ENCODE measurements at places on chromosomes 11 and 22.

GRCh38 chr11:88494848-88495247, 157.3 kb upstream of the CTSC start:
- no peak for DNase-seq

DNA sequence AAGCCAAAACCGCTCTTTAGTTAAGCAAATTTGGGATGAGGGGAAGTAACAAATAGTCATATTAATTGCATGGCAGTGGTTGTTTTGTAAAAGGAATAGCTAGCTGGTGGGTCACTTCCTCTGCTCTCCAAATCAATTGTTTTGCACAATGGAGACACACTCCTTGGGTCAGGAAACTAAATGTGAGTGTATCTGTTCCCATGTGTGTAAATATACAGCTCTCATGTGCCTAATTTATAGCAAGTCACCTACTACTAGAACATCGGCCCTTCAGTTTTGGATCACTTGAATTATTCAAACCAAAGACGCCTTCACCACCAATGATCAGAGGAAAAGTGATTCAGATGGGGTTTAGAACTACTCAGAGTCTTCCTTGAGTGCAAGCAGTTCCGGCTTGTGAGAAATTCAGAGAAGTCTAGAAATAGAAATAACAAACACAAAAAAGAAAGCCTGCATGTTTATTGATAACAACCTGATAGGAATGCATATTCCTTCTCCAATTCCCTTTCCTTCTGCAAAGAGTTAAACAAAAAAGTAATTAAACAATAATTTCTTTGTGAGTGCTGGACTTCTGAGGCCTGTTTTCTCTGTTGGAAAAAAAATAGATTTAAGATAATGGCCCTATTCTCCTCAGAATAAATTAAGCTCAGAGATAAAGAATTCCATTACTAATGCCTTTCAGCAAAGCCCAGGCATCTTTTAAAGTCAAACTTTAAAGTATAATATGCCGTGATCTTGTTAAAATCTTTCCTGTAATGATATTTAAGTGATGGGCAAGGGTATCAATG, 100.4 kb downstream of the KIRREL3 start:
- no peak for DNase-seq

DNA sequence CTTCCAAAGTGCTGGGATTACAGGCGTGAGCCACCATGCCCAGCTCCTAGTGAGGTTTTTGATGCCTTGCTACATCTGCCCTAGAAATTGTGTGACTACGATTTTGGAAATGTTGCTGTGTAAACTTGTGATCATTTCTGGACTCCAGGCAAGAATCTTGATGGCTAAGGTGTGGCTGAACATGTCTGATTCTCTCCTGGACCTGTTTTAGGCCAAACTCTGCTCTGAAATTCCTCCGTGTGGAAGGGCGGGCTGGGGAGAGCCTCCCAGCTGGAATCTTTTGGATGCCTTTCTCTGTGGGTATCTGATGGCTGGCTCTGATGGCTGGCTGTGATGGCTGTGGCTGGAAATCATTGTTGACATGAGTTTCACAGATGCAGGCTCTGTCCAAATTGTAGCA, 8.2 kb downstream of the PNPLA3 start:
- no peak for DNase-seq

GRCh38 chr22:21945453-21946261, 7.0 kb downstream of the PPM1F start:
- DNase-seq, result no peak

- DNase-seq, result no peak
Observed at GRCh38 chr11:23725752-23726151, 771.1 kb upstream of the LUZP2 start.

- no peak for DNase-seq
Observed at GRCh38 chr11:47905358-47906059, 57.4 kb upstream of the NUP160 start.

- DNase-seq, result no peak
Observed at GRCh38 chr11:65417702-65418430, 4.7 kb upstream of the NEAT1 start.

DNA sequence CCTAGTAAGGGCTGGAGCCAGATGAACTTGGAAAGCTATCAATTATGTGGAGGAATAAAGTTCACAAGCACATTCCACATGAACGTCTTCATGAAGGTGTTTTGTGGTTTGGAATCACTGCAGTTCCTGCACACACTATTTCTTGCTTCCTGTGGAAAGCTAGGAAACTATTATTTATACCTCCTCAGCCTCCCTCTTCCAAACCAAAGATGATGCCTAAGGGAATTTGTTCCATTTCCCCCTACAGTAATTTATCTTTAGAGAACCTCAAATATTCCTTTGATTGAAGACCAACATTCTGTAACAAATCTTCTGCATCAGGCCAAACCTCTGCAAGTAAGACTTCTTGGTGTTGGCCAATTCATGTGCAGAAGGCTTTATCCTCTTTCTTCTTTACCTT, 115.8 kb upstream of the ARHGAP20 start:
- no peak for DNase-seq

DNA sequence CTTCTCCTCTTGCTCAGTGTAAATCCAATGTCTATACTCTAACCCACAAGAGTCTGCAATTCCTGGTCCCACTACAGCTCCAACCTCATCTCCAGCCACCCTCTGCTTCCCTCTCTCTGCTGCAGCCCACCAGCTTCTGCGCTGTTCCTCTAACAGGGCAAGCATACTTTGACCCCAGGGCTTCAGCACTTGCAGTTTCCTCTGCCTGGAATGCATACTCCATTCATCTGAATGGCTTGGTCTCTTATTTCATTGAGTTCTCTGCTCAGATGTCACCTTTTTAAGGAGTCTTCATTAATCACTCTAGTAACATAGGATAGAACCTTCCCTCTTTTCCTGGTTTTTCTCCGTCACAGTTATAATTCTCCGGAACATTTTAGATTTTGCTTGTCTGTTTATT, 141.6 kb downstream of the BUD13 start:
- no peak for DNase-seq

DNA sequence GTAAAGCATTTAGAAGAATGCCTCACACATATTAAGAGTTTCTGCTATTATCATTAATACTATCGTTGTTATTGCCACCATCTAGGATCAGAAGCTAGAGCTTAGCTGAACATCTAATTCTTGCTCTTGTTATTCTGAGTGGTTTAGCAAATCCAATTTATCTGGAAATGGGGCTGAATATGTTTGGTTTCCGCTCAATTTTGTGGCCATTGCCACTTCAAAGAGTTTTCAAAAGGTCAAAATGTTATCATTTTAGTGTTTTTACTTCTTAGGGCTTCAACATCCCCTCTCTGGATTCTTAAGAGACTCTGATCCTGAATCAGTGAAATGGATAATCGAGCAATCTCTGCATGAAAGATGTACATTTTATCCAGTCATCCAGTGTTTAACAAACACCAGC, 10.2 kb upstream of the PIK3IP1 start:
- no peak for DNase-seq

GRCh38 chr11:46679241-46680163, 20.9 kb downstream of the ARHGAP1 start:
- no peak for DNase-seq

DNA sequence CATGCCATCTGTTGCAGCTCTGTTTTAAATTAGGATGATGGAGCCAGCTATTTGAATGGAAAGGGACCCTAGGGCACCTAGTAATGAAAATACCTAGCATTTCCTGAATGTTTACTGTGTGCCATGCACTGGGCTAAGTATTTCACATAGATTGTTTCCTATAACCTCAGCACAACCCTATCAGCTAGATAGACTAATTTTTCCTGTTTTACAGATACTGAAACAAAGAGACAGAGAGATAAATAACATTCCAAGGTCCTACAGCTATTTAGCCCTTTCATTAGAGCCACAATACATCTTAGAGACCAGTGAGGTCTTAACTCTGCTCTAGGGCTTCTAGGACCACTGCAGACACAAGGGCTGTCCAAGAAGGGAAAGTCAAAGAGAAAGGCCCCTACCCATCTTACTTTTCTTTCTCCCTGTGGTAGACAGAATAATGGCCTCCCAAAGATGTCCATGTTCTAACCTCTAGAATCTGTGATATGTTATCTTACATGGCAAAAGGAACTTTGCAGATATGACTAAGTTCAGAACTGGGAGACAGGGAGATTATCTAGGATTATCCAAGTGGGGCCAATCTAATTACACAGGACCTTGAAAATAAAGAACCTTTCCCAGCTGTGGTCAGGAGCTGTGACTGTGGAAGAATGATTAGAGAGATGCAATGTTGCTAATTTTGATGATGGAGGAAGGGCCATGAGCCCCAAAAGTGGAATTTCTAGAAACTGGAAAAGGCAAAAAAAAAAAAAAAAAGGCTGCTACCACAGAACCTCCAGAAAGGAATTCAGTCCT, 157.0 kb downstream of the CCDC34 start:
- no peak for DNase-seq

DNA sequence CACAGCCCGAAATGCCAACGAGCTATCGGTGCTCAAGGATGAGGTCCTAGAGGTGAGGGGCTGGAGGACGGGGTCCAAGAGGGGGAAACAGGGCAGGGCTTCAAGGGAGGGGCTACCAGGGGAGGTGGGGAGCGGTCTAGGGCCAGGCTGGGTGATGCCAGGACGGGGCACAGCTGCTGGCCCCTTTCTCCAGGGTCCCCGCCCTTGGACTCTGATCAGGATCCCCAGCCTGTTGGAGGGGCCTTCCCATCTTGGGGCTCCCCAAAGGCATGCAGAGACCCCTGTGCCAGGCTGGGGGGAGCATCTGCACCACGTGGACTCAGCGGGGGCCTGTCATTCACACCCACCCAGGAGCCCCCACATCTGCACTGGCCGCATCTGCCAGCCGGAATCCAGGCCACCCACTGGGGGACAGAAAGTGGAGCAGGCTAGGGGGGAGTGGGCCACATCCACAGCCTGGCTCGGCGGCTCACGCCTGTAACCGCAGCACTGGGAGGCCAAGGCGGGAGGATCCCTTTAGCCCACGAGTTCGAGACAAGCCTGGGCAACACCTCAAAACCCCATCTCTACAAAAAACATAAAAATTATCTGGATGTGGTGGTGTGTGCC, 18.9 kb downstream of the EPS8L2 start:
- DNase-seq, result no peak

DNA sequence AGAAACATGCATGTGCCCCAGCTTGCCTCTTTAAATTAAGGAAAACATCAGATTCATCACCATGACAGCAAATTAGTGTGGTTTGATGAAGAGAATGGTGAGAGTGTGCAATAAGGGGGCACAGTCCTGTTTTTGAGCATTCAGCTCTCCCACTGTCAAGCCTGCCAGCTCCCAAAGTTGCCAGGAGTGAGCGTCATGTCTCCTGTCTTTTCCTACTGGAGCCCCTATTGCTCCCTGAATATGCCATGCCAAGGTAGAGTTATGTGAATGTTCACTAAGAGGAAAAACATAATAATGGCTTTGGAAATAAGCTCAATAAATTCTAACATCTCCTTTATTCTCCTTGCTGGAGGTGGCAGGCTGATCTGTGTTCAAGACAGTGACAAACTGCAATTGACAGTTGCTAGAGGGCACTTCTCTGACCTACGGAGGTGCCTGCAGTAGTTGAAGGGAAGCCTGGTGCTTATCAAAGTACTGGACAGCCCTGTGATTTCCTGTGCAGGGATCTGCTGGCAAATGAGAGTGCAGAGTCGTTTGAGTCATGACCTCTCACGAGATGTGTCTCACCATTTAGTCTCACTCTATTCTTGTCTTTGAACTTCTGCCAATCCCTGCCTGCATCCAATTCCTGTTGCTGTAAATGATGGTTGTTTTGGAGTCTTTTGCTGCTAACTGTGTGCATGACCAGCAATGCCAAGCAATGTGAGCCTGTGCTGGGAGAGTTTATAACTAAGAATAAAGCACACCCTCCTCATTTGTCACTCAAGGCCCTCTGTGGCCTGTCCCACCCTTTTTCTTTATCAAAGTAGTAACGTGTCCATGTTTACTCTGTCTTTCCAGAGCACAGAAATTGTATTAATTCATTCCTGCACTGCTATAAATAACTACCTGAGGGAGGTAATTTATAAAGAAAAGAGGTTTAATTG, 34.8 kb downstream of the MRGPRX2 start:
- DNase-seq, result no peak

- no peak for DNase-seq
Observed at GRCh38 chr22:46355996-46356471, 20.5 kb downstream of the TRMU start.

DNA sequence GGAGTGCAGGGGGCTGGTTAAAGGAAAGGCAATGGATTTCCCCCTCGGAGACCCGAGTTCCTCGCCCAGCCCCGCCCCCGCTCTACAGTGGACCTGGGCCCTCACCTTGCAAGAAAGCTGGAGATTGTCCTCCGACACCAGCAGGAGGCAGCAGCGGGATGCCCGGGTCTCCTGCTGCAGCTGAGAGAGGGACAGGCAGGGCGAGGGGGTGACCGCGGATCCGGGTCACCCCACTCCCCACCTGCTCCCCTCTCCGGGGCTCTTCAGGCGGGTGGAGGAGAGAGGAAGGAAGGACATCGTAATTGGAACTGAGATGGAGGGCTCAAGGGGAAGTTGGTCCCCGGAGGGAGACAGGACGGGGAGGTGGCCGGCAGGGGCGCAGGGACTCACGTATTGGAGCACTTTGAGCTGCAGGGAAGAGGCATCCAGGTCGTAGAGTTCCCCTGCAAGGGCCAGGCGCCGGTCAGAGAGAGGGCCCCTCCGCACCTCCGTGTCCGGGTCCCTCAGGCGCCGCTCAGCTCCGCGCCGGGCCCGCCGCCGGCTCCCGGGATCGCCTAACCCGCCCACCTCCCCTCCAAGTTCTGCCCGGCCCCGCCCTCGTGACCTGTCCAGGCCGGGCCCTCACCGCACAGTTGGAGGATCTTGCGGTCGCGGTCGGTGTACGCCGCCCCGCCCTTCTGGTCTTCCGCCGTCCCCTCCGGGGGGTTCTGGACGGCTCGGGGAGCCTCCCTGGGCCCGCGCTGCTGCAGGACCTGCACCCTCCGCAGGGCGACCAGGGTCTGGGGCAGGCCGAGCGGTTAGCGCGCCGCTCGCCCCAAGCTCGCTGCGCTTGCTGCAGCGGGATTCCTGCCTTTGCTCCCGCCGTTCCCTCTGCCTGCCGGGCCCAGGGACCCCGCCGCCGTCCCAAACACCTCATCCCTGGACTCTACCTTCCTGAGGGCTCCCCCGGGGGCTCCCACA, 84.1 kb downstream of the PDE2A start:
- no peak for DNase-seq

GRCh38 chr11:134712228-134713145, 300.4 kb upstream of the B3GAT1 start:
- no peak for DNase-seq

DNA sequence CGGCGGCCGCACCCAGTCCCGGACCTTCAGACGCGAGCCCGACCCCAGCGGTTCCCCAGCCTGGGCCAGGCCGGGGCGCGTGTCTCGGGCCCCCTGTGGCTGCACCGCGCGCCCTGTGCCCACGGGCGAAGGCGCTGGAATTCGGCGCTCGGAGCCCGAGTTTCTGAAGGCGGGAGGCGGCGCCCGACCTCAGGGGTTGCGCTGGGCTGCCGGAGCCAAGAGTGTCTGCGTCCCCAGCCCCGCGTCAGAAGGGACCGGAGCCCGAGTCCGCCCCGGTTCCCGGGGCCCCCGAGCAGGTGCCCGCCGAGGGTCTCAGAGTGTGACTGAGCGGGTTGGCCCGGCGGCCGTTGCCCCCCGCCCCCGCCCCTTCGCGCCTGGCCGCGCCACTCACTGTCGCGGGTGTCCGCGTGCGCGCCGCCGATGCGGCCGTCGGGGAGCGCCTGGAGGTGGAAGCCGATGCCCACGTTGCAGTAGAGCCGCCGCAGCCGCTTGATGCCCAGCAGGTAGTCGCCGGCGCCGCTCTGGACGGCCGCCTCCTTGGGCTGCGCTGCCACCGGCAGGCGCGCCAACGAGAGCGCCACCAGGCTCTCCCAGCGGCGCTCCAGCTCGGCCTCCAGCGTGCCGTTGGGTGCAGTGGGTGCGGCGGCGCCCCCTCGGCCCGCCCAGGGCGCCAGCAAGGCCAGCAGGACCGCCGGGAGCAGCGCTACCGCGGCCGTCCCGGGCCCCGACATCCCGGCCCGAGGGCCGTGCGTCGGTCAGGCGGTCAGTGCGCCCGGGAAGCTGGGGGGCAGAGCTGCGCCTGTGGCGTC, 583 bp downstream of the FGF4 start:
- no peak for DNase-seq

Measured in activated T-helper 1 cell treated with anti-CD3 and anti-CD28 coated beads, Interleukin-2, amount 50 U/mL, for 16 hours (primary cell).